CD4-positive, CD25-positive, alpha-beta regulatory T cell (primary cell): ENCODE measurements at places on chromosomes 6 and 20. TPM values are rescaled to one million over a fixed set of nuclear protein-coding genes. Genes with fewer than 3 reads are reported as not detected.

The CFB gene
- 0.64 TPM for total RNA-seq

The MCHR2 gene
- total RNA-seq: not detected

The BMP6 gene
- 1.2 TPM for total RNA-seq

The CCN5 gene
- total RNA-seq: not detected

The TINAG gene
- not detected for total RNA-seq

The TGM6 gene
- total RNA-seq: not detected

The GCNT2 gene
- total RNA-seq: 6.9 TPM

The C20orf204 gene
- 6.0 TPM for total RNA-seq

The GPLD1 gene
- total RNA-seq: 1.7 TPM

The CD2AP gene
- 30.5 TPM for total RNA-seq

The SLC17A3 gene
- not detected for total RNA-seq

The HLA-DMA gene
- 53.1 TPM for total RNA-seq

The YTHDF1 gene
- 37.9 TPM for total RNA-seq

The HSD17B8 gene
- total RNA-seq: 8.8 TPM

The MYLK4 gene
- 0.91 TPM for total RNA-seq

The PLEKHG1 gene
- total RNA-seq: 29.9 TPM

The ZNF831 gene
- total RNA-seq: 90.3 TPM

The GPR63 gene
- total RNA-seq: 0.10 TPM

The ARMH2 gene
- total RNA-seq: 1.8 TPM

The PSORS1C1 gene
- not detected for total RNA-seq

The PRRT1 gene
- total RNA-seq: 0.39 TPM
